Hypothalamus (tissue), 51 donors: ENCODE measurements at places on chromosomes 1 and 21.

DNA sequence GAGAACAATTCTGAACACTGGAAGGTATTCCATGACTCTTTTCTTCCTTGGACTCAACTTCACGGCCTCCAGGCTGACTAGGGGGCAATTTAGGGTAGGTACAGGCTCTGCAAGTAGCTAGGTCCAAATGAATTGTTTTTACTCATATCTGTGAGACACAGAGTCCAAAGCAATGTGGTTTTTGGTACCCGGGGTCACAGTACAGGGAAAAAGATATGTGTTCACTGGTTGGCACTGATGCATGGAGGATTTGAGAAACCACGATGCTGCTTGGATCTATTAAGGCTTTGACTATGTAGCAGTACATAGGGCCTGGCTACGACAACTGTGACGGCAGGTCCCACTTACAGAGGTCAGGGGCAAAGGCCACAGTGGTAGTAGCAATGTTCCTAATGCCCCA is 200.6 kb downstream of the DUSP10 start:
- DNase-seq, result no peak

DNA sequence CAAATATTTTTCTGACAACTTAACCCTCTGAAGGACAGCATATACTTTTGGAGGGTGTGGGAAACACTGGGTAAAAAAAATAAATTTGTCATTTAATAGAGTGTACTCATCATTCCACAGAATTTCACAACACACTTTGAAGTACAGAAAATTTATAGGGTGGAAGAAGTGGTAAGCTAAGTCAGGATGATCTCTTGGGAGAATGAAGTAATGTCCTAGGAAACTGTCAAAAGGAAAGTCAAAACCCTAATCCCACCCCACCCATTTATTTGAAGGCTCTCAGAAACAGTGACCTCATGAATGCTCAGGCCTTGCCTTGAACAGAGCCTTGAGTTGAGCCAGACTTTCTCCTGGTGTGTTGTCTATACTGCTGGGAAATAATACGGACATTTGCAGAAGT is 7.3 kb upstream of the UAP1 start:
- DNase-seq, result no peak

DNA sequence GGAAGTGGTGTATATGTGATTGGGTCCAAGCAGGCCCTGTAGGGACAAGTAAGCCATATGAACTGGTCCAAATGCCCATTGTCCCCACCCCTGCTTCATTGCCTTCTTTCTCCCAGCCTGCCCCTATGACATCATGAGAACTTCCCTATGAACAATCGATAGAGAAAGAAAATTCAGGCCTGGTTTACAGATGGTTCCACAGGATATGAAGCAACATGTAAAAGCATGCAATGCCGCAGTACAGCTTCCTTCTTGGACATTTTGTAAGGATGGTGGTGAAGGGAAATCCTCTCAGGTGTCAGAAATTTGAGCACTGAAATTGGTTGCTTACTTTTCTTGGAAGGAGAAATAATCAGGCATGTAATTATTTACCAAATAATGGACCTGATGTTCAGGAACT is 581.7 kb downstream of the MRPL39 start:
- DNase-seq, result no peak

DNA sequence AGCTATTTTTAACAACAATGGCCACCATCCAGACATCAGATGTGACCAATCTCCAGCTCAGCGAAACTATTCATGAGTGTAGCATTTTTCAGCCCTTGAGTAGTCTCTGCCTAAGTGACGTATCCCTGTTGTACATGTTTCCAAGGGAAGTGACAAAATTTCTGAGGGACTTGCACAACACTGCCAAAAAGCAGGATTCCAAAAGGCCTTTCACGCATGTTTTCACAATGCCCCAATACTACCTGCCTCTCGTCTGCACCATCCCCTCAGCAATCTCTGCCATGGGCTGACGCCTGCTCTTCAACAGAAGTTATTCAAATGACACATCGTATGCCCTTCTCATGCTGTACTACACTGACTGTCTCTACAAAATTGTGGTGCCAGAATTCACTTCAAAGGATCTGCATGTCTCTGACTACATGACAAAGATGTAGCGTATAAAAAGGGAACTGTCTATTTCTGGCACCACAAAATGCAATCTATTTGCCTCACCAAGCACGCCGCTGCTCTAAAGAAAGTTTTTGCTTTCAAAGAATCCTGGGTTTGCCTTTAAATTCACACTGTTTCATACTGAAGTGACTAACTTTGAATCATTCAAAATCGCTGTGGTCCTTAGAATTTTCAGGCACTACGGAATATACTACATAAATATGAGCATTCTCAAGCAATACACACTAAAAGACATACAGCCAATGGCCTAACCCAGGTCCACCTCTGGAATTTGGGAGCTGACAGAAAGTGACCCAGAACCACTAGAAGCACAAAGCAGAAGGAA is 32.9 kb downstream of the JAK1 start:
- DNase-seq, result no peak

- DNase-seq, result no peak
Observed at GRCh38 chr1:37477198-37477931, 3.0 kb downstream of the ZC3H12A start.

- DNase-seq, result peak; percentile 36
Observed at GRCh38 chr1:61253059-61253735, 170.8 kb downstream of the NFIA start.

DNA sequence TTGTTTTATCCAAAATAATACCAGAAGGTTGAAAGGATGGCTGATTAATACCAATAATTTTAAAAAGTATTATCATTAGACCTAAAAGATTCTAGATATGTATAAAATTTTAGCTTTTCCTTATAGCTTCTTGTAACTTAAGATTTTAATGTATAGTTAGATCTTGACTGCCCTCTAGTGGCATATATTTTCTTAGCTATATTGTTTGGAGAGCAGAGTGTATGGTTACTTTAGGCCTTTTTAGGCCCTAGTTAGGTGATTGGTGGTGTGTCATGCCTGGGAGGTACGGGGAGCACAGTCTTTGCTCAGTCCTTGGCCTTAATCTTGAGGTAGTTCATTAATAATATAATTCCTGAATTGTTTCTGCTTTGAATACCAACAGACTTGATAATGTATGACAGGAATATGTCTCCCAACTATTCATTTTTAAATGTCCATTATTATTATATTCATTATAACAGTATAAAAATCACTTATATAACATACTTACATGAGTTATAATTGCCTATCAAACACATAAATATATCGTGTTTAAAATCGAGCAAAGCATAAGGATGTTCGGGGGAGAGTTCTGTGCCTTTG is 328.4 kb downstream of the ZP4 start:
- DNase-seq, result no peak

DNA sequence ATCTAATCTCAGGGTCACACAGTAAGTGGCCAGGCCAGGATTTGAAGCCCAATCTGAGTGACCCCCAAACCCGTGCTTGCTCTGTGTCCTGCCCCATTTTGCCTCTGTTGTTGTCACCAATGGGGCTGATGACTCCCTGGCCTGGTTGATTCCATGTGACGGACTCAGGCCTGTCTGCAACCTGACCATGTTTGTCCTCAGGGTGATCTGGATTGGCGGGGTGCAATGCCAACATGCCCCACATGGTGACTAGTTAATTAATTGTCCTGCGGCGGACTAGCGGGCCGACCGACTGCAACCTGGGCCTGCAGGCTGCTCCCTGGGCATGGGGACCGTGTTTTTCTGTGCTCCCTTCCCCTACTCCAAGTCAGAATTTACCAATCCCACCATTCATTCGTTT is 256.3 kb downstream of the MATN1 start:
- DNase-seq, result no peak

DNA sequence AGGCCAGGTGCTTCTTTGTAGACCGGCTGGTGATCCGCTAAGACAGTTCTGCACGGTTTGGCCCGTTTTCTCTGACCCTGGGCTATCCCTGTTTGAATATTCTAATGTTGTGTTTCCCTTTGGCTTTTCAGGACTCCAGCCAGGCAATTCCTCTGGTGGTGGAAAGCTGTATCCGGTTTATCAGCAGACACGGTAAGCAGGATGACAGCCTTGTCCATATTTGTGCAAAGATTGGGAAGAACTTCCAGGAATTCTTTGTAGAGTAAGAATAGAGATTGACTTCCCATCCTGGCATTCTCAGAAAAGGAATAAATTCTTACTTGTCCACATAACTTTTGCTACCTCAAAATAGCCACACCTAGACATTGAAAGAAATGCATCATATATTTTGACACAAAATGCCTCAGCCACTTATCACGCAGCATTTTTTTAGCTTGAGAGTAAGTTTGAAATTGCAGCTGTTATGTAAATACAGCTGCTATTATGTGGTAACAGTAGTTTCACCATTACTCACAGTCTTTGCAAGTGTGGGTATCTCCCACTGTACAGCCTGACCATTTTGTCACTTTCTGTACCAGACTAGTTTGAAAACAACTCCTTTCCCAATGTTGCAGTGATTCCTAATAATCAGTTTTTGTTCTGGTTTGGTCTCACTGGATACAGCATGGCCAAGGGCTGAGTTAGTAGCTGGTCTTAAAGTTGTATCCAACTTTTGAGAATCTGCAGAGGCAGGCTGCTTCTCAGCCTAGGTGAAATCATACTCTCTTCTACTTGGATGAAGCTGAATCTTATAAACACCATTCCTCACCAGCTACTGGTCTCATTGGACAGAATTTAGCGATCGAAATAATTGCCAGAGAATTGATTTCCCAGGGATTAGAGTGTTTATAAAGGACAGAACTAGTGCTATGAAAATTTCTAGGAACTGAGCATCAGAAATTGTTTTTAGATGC is 40.0 kb upstream of the IKBKE start:
- DNase-seq, result no peak

GRCh38 chr1:114093624-114094362 is 59.9 kb downstream of the SYT6 start:
- no peak for DNase-seq

- no peak for DNase-seq
Observed at GRCh38 chr21:44999428-44999971, 59.7 kb downstream of the SLX9 start.

DNA sequence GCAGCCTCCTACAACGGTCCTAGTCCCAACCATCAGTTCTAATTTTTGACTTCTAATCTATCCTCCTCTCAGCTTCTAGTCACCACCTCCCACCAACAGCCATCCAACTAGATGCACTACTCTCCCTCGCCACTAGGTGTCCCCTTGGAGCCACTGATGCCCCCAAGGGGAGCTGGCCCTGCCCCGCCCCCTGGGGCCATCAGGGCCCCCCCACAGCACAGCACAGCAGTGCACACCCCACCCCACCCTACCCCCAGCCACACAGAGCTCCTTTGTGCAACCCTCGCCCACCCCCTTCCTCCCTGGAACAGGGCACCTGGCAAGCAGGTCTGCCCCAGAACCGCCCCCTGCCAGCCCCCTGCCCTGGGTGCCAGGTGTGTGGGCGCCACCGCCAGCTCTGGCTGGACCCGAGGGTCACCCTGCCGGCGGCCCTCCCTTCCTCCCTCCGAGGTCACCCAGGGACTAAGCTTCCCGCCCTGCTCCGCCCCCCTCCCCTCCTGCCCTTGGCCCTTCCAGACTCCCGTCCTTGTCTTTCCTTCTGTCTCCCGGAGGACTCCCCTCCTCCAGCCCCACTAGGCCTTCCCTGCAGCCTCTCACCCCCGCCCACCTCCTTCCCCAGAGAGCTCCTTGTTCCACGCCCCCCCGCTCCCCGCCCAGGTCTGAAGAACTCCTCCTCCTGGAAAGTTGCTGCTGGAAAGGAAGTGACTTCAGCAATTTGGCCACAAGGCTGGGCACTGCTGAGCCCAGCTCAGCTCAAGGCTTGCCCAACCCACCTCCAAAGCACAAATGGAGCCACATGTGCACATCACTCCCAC is 47.0 kb downstream of the AHDC1 start:
- DNase-seq, result no peak

DNA sequence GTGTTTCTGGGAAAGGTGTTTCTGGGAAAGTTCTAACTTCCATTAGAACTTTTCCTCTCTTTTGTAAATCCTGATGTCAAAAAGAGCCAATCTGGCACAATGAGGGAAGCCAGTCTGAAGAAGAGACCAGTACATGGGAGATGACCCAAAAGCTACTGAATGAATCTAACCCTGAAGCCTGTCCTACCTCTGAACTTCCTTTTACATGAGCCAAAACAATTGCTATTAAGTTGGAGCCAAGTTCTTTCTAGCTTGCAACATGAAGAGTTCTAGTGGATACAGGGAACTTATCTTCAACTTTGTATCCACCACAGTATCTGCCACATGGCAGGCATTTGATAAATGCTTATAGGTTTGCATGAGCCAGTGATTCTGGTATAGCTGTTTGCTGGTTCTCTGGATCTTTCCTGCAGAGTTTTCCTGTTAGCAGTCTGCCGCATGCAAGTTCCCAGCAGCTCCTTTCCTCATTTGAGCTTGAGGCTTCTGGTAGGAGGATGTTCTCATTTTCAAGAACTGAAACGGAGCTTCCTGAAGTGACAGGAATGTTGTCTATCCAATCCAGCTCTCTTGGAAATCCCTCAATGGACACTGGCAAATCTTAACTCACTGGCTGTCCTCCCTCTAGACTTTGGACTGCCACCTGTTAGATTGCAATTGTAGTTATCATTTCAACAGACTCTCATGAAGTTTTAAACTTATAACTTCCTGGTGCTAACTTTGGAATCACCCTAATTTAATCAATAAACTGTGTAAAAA is 73.1 kb upstream of the LPGAT1 start:
- DNase-seq, result no peak

DNA sequence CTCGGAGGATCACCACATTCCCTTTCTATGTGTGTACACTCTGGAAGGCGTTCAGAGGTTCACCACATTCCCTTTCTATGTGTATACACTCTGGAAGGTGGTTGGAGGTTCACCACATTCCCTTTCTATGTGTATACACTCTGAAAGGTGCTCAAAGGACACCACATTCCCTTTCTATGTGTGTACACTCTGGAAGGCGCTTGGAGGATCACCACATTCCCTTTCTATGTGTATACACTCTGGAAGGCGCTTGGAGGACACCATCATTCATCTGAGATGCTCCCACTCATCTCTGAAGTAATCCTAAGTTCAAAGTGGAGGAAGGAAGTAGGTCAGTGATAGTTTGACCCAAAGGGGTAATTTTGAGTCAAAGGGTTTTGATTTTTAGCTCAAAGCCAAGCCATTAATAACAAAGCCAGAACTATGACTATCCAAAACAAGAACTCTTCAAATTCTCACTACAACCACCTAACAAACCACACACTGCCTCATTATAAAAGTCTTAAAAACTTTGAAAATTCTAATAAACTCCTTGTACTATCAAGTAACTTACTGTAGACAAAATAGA is 32.9 kb downstream of the NRIP1 start:
- DNase-seq, result no peak

DNA sequence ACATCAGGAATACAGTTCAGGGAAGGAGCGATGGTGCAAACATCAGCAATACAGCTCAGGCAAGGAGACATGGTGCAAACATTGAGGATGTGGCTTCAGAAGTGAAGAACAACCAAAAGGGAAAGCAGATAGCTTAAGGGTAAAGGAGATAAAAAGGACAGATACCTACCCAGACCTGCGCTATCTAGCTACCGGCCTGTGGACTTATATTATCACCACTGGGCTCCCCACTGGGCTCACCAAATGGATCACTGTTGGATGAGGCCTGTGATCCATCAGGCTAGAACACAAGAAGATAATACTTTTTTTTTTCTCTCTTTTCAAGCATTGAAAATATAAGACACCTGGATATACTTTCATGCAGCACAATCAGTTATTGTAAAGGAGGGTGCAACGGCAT is 44.7 kb upstream of the C8B start:
- DNase-seq, result no peak
